ENCODE measurements at places on chromosomes 6 and 20.

GRCh38 chr6:111478749-111479148 is 4.3 kb downstream of the REV3L start:
- DNase-seq, result no peak

DNA sequence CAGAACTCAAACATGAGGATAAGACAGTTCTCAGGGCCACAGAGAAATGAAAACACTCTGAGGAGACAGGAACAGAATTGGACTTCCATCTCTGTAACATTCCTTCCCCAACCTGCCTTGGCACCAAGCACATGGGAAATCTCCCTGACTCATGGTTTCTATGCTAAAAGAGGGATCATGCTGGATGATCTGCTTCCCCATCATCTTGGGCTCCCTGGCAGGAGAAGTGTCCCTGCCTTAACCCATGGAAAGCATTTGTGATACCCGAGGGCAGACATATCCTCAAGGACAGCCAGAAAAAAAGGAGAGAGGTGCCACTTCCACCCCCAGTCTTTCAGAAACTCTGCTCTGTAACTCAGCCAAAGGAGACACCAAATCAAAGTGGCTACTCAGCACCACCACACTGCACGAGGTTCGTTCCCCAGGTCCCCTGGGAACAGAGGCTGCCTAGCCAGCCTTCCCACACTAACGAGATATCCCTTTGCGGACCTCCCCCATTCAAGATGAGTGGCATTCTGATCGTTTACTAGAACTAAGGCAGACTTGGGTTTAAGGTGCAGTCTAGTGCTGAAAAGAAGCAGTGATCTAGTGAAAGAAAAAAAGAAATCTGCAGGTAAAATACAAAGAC is 34.8 kb downstream of the BLOC1S5 start:
- no peak for DNase-seq

DNA sequence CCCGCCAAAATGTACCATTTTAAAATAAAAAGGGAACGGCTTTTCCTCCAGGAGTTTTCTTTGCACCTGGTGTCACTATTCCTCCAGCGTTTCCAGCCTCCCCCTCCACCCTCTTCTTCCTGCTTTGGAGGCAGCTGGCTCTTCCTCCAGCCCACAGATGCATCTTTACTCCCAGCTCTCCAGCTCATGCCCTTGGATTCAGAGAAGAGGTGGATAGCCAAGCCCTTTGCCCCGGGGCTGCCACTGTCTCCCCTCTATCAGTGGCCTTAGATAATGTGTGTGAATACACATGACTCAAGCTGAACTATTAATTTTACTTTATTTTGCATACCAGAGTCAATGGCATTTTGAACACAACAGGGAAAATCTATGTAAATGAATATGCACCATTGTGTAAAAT is 15.3 kb upstream of the CDH4 start:
- no peak for DNase-seq

DNA sequence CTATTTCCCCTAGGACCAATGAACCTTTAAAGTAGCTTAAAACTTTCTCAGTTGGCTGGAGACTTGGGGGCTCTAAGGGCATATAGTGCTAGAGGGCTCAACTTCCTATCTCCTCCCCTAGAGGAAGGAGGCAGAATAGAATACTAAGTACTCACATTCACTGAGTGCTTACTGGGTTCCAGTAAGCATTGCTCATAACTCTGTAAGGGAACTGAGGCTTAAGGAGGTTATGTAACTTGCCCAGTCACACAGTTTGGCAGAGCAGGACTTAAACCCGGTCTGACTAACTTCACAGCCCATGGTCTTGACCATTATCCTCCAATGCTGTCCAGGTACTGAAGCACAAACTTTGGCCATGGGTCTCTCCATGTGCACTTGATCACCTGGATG is 12.5 kb downstream of the SESN1 start:
- DNase-seq, result no peak

GRCh38 chr6:2173203-2173961 is 72.0 kb downstream of the GMDS start:
- no peak for DNase-seq

DNA sequence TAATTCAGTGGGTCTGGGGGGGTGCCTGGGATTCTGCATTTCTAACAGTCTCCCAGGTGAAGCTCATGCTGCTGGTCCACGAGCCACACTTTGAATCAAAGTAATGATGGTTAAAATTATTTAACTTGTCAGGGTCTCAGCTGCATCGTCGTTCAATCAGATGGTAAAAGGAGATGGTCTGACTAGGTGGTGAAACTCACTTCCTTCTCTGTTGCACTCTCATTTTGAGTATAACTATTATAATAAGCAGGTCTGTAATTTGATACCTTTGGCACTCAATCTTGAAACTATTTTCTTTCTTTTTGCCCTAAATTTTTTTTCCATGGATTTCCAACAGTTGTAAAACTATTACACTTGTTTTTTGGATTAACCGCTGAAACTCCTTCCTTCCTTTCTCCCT is 292.5 kb downstream of the FARS2 start:
- no peak for DNase-seq

DNA sequence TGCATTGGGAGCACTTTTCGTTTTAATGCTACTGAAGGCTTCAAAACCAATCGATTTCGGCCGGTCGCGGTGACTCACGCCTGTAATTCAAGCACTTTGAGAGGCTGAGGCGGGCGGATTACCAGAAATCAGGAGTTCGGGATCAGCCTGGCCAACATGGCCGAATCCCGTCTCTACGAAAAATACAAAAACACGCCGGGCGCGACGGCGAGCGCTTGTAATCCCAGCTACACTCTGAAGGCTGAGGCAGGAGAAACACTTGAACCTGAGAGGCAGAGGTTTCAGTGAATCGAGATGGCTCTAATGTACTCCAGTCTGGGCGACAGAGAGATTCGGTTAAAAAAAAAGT is 58.4 kb downstream of the TRIM38 start:
- DNase-seq, result no peak

GRCh38 chr6:147651249-147652063 is 143.0 kb downstream of the SAMD5 start:
- no peak for DNase-seq

- DNase-seq, result no peak
Measured at GRCh38 chr6:10564975-10565673, 44.0 kb downstream of the GCNT2 start.
